Neural progenitor cell (in vitro differentiated cells): ENCODE measurements at places on chromosomes 5 and 9. TPM values are rescaled to one million over a fixed set of nuclear protein-coding genes. Genes with fewer than 3 reads are reported as not detected.

DNA sequence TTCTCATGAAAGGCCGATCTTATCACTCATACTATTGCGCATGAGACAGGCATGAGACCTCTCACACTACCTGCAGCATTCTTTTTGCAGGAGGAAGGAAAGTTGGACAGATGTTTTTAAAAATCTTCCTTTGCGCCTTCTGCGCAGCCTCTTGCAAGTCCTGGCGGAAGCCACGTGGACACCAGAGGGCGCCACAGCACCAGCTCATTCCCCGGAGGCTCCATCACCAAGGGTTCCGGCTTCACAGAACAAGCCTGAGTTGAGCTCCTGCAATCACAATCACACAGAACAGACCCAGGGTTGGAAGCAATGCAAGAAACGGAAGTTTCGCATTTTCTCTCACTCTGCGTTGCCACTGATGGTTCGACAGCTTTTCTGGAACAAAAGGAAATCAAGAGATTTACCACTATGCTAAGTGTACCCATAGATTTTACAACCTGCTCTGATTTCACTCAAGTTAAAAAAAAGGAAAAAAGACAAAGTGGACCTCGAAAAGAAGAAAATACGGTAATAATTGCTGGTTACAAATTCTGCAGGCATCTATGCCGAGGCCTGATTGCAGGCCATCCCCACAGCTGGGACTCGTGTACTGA lies 304.7 kb upstream of the MSX2 start:
- peak; percentile 96 for DNase-seq

The ARID3C gene
- total RNA-seq = 4.7 and 5.3 TPM in 2 replicates

DNA sequence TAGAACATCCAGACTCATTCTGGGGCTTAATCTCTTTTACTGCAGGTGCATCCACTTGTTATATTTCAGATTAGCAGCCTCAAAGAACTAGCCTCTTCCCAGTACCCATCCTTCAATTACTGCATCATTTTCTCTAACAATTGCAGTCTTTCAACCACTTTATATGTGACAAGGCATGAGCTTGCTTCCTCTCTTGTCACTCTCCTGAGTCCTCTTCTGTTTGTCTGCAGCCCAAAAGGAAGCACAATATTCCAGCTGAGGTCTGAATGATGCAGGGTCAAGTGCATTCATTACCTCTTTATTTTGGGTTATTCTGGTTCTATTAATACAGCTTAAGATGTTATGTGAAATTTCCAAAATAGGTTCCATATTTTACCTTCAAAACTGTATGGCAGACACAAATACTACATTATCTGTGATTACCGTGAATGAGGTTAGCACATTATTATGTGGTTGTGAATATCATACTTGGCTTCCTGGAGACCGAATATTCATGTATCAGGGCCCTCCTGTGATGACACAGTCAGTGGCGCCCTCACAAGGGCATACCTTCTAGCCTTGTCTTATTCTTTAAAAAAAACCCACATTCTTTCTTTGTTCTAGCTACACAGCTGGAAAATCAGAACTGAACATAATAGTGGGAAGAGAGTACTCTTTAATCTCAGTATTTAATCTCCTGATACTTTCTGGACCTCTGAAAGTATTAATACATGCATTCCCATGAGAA lies 323.8 kb downstream of the PDE4D start:
- DNase-seq = peak; percentile 20

The TRIM36 gene
- 31.2 and 42.6 TPM in 2 replicates for total RNA-seq

GRCh38 chr5:65171645-65172044 lies 310.1 kb downstream of the ADAMTS6 start:
- DNase-seq = no peak

- no peak for DNase-seq
Observed at GRCh38 chr5:143618141-143618540, 193.8 kb upstream of the HMHB1 start.

The SPINK9 gene
- not detected in 2 replicates for total RNA-seq

The GARIN3 gene
- not detected in 2 replicates for total RNA-seq

DNA sequence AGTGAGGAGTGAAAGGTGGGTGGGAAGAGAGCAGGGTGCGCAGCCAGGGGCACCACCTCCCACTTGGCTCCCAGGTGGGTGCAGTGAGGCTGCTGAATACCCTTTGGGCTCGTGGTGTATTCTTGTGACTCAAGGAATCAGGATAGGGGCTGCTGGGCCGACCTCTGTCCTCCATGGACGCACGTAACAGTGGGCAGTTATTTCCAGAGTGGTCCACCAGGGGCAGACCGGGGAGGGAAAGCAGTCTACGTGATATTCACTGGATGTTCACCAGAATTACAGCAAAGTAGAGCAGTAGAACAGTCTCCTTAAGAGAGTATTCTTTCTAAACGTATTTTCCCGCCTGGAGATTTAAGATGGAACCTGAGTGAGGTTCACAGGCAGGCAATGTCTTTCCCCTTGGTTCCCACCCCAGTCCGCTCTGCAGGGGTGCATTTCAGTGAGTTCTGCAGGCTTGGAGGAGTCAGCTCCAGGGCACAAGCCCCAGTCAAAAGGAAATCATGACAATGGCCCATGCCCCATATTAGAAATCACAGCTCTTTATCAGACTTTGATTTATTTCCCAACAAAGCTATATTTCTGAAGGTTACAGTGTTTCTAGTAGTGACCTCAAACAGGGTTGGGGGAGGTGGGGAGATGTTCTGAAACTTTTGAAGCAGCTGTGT lies 88.7 kb downstream of the SYK start:
- DNase-seq = peak; percentile 42

The IL33 gene
- not detected in 2 replicates for total RNA-seq

- no peak for DNase-seq
Observed at GRCh38 chr5:115847290-115847689, 5.6 kb downstream of the AP3S1 start.

The LTC4S gene
- total RNA-seq = 0.81 TPM in 1 of 2 replicates, not detected in the other

GRCh38 chr9:715743-716400 lies 125.6 kb upstream of the DMRT1 start:
- no peak for DNase-seq

The TICAM2 gene
- total RNA-seq = 0.03 TPM in 1 of 2 replicates, not detected in the other

- DNase-seq = no peak
Observed at GRCh38 chr9:91889161-91889911, 60.7 kb downstream of the ROR2 start.

GRCh38 chr9:70034271-70034711 lies 9.4 kb upstream of the MAMDC2 start:
- DNase-seq = no peak

DNA sequence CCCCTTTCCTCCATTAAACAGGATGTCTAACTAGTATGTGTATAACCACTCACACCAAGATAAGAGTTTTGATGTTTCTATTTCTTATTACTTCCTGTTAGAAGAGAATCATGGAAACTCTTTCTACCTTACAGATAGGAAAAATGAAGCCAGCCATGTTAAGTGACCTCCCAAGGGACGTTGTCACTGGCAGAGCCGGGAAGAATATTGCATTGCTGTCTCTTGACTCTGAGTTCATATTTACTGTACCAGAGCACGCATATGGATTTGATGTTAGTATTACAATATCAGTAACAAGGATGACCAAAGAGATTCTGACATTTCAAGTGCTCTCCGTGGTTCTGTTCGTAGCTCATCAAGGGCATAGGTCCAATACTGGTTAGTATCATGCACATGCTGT lies 12.5 kb upstream of the C5orf63 start:
- no peak for DNase-seq

GRCh38 chr9:12631866-12632265 lies 61.3 kb upstream of the TYRP1 start:
- DNase-seq = no peak

The CATSPER3 gene
- 0.19 TPM in 1 of 2 replicates, not detected in the other for total RNA-seq

The NKD2 gene
- 1.3 and 3.2 TPM in 2 replicates for total RNA-seq

DNA sequence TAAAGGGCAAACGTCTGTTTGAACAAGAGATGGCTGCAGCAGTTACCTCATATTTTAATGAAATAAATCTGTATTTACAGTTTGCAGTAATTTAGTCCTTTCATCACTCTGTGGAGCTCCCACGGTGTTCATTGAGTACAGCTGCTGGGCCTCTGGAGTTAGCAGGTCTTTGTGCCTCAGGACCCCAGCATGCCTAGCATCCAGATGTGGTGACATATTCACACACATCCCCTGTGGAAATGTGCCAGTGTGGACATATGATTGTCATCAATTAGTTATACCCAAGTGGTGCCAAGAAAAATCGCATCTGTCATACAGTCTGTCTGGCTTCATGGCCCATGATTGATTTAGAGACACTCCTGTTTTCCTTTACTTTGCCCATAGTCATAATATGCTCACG lies 77.3 kb downstream of the NNT start:
- DNase-seq = no peak

The RUSC2 gene
- total RNA-seq = 3.5 and 9.9 TPM in 2 replicates

The ZFAND5 gene
- total RNA-seq = 119 and 162 TPM in 2 replicates

- no peak for DNase-seq
Observed at GRCh38 chr5:157918811-157919742, 60.1 kb upstream of the CLINT1 start.

The SHOC1 gene
- not detected in 2 replicates for total RNA-seq

DNA sequence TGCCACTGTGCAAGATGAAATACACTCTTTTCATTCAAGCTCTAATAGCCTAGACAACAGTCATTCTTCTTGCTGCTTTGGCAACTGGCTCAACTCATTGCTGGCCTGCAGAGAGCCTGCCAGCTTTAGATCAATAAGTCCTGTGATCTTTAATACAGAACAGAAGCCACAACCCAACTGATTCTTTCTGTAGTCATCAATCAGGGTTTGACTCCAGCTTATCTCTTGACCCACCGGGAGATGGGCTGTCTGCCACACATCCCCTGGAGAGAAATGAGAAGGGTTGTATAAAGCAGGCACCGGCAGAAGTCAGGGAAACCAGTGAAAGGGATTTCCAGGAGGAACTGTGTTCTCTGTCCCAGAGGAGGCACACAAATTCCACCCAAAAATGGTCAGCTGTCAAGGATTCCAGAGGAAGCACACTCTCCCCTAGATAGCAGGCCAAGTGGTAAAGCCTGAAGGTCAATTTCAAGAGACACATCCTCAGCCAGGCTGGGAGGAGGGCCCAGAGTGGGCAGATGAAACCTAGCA lies 24.5 kb downstream of the LHFPL2 start:
- DNase-seq = no peak

DNA sequence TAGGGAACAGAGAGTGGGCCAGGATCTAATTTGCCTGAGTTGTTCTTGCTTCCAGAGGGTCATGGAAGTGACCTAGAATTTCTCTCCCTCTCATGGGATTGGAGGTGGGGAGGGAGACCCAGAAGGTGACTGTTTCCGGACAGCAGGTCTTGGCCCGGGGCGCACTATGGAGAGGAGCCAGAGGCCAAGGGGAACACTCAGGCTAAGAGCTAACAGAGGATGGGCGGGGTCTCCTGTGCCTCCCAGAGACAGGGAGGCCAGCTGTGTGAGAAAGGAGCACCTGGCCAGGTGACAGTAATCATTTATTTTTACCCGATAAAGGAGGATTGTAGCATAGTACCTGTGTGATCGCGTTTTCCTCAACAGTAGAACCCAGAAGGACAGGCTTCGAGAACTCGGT lies 50.9 kb upstream of the ANKH start:
- no peak for DNase-seq

The DNAJB5 gene
- total RNA-seq = 17.4 and 26.9 TPM in 2 replicates

The LIX1 gene
- total RNA-seq = 114 and 164 TPM in 2 replicates

DNA sequence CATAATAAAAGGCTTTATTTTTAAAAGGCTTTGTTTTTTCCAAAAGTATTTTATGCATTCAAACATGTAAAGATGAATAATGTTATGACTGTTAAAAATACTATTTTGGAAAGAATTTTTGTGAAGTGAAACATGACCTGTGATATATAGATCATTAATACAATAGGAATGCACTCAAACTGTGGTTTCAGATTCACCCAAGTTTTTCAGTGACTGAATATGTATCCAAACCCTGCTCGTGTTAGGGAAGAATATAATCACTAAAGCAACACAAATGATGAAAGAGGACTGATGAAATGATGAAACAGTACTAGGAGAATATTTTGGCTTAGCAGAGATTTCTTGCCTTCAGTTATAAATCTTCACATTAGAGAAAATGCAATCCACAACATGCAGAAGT lies 278.0 kb downstream of the ADAMTS6 start:
- no peak for DNase-seq

The SLC6A7 gene
- total RNA-seq = not detected in 2 replicates

The BTNL8 gene
- 0.22 and 0.34 TPM in 2 replicates for total RNA-seq

GRCh38 chr9:85892401-85892800 lies 48.5 kb upstream of the NAA35 start:
- no peak for DNase-seq

The SGCD gene
- total RNA-seq = under 0.01 TPM in 1 of 2 replicates, not detected in the other

The SLC45A2 gene
- total RNA-seq = 0.06 TPM in 1 of 2 replicates, not detected in the other

- DNase-seq = no peak
Observed at GRCh38 chr5:115393239-115393638, 96.8 kb upstream of the CCDC112 start.

The ANKRD55 gene
- not detected in 2 replicates for total RNA-seq

GRCh38 chr5:124504081-124504916 lies 242.1 kb downstream of the ZNF608 start:
- peak; percentile 15 for DNase-seq

DNA sequence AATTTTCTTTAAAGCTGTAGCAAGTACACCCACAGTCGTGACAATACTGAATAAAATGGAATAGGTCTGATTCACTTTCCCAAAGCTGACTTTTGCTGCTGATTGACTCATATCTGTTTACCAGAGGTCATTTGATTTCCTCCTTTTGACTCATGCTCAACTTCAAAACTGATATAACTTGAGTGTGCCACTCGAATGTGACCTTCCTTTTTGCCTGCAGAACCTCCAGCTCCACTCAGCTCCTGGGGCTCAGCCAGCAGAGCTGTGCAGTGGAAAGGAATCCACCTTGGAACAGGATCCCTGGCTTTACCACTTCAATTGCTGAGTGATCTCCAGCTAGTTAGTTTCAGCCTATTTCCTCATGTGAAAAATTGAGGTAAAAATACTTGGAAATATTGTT lies 84.1 kb downstream of the FEM1C start:
- DNase-seq = no peak

DNA sequence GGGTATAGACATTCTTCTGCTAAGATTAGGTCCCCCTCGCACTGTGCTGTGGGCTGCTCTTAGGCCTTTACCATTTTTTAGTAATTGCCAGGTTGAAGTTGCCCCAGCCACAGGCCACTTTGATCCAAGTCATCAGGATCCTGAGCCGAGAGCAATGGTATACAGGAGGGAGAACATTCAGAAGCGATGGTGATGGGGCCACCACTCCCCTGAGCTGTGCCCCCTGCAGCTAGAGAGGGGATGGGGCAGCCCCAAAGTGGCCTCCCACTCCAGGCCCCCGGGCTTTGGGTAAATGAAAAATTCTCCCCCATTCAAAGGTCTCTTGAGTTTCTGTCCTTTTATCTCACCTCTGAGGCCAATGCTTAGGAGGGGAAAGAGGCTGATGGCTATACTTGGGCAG lies 59.4 kb downstream of the MACROH2A1 start:
- DNase-seq = no peak

The OTP gene
- total RNA-seq = not detected in 2 replicates

The ALDH1A1 gene
- not detected in 2 replicates for total RNA-seq

GRCh38 chr5:125267636-125268248 lies 521.3 kb upstream of the ZNF608 start:
- DNase-seq = no peak

GRCh38 chr9:35510383-35510753 lies 20.5 kb downstream of the RUSC2 start:
- DNase-seq = no peak

GRCh38 chr5:76852772-76853171 lies 3.0 kb downstream of the S100Z start:
- DNase-seq = no peak

The PLEKHG4B gene
- total RNA-seq = 28.8 and 63.1 TPM in 2 replicates

The NMUR2 gene
- total RNA-seq = 0.07 TPM in 1 of 2 replicates, not detected in the other

The SHROOM1 gene
- 0.36 and 2.0 TPM in 2 replicates for total RNA-seq
